HS-5 (cell line): ENCODE measurements at places on chromosomes 2 and 18.

DNA sequence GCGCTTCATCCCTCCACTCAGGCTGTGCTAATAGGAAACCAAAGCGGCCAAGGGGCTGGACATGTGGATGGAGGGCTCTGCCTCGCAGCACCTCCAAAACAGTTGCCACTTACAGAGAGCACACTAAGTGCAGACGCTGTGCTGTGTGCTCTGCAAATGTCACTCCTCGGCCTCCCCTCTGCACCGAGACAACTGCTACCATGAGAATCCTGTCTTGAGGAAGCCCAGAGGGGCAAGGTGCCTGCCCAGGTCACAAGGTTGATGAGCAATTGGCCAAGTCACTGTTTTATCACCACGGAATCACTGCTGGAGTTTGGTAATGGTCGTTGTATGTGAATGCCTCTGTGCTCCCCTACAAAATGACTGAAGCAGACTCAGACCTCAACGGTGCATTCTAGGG, 132.2 kb downstream of the SEPTIN10 start:
- DNase-seq: no peak

- no peak for DNase-seq
Measured at GRCh38 chr2:27025861-27026851, 6.6 kb upstream of the TMEM214 start.

DNA sequence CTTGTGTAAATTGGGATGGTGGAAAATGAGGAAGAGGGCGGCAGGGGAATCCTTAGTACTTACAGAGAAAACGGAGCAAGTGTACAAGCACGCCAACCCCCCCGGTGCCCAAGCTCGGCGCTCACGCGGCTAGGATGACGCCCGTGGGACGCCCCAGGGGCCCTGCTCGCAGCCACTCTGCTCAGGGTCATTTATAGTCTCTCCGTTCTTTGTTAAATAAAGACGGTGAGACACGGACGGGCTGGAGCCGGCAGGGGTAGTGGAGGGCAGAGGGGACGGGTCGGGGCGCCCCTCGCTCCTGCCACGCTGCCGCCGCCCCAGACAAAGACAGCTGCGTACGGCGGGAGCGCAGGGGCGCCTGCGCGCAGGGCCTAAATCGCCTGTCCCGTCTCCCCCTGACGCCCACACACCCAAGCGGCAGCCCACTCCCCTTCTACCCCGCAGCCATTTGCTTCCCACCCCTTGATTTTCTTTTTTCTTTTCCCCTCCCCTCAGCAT, 37.8 kb downstream of the PCBP1 start:
- no peak for DNase-seq

GRCh38 chr2:48781366-48781765, 25.8 kb upstream of the LHCGR start:
- peak; percentile 20 for DNase-seq

- peak; percentile 38 for DNase-seq
Measured at GRCh38 chr18:44826418-44827259, 146.0 kb downstream of the SETBP1 start.
